ENCODE measurements at places on chromosomes 5 and 9.

DNA sequence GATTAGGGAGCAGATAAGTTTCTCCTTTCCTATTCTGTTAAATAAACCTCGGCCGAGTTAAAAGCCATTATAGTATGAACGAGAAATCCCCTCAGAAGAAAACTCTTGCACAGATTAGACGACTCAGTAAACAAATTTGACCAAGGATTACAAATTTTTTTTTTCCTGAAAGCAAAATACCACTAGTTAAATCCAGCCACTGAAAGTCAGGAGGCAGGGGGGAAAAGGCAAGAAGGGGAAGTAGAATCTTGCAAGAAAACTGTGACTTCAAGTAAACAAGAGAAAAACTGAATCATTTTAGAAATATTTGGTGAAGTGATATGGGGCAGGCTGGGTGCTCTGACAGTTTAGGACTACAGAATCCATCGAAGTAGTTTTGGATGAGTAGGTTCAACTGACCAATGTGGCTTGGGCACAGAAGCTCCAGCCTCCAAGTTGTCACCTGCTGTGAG lies 251.0 kb downstream of the DENND1A start:
- DNase-seq, result no peak

- DNase-seq, result no peak
These were observed 47.8 kb upstream of the IL17B start for GRCh38 chr5:149426931-149427330.

- no peak for DNase-seq
These were observed 261.2 kb downstream of the TAF11L14 start for GRCh38 chr5:17895288-17896033.

DNA sequence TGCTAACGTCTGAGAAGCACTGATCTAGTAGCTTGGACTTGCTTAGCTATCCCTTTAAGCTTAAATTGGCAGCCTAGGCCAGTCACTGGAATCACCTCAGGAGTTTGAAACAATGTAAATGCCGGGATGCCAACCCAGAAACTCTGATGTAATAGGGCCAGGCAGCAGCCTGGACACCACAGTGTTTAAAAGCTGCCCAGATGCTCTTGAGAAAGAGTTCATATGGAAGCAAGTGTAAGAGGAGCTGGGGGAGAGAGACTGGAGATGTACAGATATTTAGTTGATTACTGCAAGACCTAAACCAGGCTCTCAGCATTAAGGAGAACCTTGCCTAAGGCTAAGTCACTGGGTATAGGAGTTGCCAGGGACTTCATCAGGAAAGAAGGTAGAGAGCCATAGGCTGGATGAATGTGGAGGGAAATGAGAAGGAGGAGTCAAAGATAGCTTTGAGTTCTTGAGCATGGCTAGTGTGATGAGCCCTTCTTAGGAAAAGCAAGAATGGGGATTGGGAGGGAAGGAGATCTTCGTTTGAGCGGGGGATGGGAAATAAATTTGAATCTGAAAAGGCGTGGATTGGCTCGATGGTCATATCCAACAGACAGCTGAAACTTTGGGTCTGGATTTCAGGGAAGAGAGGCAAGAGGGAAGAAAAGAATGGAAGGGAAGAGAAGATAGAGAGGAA lies 392.9 kb upstream of the WWC1 start:
- DNase-seq, result no peak

DNA sequence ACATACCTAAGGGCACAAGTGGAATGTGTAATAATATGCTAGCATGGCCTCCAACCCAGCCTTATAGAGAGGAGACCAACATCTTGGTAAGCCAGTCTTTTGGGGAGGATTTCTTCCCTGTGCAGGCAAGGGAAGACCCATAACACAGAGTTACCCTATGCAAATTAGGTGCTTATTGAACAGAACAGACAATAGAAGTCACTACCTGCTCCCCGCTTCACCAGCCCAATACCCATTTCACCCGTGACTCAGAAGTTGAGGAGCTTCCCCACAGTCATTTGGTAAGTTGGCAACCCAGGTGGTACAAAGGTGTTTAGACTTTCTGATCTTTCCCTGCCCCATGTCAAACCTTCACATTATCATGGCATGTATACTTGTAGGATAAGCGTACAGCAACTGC lies 44.6 kb downstream of the AOPEP start:
- DNase-seq, result peak; percentile 11

- no peak for DNase-seq
These were observed 240.2 kb downstream of the RFK start for GRCh38 chr9:76153902-76154629.

GRCh38 chr9:69134412-69134811 lies 39.7 kb upstream of the TJP2 start:
- DNase-seq, result no peak

- DNase-seq, result peak; percentile 2
These were observed 1.1 kb upstream of the NADK2 start for GRCh38 chr5:36242534-36243485.
